A549 (cell line): ENCODE measurements at places on chromosomes 4 and X. TPM values are rescaled to one million over a fixed set of nuclear protein-coding genes. Genes with fewer than 3 reads are reported as not detected.

The GC gene
- not detected in 3 replicates for polyA plus RNA-seq

- DNase-seq: no peak
Measured at GRCh38 chr4:169037506-169037905, 27.5 kb upstream of the CBR4 start.

GRCh38 chrX:115491766-115492165 is 69.2 kb upstream of the PLS3 start:
- no peak for DNase-seq

DNA sequence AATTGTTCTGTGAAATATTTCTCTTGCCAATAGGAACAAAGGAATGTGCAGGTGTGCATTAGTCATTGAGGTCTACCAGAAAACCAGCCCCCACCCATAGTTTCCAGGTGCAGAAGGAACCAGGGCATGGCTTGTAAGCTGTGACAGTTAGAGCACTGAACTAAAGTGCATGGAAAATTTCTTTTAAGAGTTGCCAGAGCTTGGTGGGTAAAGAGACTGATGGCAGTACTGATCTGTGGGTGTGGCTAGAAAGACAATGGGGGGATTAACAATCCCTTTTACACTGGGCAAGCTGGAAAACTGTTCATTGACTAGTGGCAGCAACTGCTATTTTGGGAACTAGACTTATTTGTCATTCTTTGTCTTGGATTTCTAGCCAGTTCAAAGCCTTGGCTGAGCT is 326.9 kb downstream of the PCDH19 start:
- DNase-seq: no peak

The MAGEA12 gene
- 0.12 to 0.27 TPM (median 0.25 TPM) in 3 replicates for polyA plus RNA-seq

DNA sequence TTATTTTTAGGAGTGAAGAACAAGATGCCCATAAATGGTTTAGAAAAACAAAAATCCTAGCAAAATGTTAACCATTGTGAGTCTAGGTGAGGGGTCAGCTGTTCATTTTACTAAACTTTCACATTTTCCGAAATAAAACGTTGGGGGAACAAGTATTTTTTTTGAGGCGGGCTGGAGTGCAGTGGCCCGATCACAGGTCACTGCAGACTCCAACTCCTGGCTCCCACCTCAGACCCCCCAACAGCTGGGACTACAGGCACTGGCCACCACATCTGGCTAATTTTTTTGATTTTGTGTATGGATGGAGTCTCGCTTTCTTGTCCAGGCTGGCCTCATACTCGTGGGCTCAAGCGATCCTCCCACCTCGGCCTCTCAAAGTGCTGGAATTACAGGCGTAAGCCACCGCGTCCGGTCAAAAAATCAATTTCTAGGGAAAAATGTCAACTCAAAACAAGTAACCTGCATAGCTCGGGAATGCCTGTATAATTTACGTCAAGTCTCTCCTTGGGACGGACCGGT is 742 bp upstream of the TAF1 start:
- no peak for DNase-seq

DNA sequence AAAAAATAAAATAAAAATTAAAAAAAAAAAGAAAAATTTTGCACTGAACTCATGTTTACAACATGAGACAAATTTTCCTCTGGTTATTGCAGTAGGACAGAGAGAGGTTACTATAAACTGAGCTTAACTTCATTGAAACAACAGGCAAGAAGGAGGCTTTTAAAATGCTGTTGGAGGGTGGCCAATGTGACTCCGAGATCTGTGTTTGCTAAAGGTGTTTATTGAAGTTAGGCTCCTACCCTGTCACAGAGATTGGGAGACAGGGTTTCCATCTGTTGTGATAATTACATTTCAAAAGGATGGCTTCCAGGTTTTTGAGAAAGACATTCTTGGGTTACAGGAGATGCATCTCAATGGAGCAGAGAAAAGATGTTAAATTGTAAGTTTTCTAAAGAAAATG is 370.5 kb upstream of the HS3ST1 start:
- no peak for DNase-seq

DNA sequence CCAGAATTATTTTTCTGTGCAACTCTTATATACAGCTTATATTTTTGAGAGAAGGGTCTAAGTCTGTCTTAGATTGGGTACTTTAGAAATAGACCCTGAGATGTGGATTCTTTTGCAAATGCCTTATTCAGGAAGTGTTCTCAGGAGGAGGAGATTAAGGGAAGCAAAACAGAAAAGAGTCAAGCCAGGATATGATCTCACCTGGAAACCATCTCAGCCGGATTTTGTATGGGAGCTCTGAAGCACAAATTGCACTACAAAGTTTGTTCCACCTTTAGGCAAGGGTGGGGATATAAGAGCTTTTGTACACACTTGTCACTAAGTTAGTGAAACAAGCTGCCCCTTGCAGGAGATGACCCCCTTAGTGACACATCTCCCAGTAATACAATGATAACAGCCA is 121.2 kb upstream of the GRPR start:
- DNase-seq: no peak

DNA sequence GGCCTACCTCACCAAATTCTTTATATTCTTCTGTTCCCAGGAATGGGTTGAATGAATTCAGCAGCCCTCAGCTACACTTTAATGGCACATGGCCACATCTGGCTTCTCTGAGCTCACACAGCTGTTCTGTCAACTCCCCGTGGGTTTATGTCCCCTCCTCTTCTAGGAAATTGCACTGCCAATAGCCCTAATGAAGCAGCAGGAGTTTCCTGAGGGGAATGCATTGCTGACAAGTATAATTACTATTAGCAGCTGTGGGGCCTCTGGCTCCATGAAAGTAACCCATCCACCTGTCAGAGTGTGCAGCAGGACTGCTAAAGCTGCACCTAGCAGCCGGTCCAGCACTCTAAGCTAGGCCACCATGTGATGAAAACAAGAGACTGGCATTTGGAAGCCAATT is 50.3 kb downstream of the FTHL17 start:
- DNase-seq: no peak

- DNase-seq: no peak
Measured at GRCh38 chrX:155406429-155406828, 24.5 kb downstream of the F8A2 start.

GRCh38 chr4:73853718-73854473 is 800 bp downstream of the PF4V1 start:
- DNase-seq: no peak

The ZNF141 gene
- polyA plus RNA-seq: 4.3 to 5.4 TPM (median 5.0 TPM) in 3 replicates

DNA sequence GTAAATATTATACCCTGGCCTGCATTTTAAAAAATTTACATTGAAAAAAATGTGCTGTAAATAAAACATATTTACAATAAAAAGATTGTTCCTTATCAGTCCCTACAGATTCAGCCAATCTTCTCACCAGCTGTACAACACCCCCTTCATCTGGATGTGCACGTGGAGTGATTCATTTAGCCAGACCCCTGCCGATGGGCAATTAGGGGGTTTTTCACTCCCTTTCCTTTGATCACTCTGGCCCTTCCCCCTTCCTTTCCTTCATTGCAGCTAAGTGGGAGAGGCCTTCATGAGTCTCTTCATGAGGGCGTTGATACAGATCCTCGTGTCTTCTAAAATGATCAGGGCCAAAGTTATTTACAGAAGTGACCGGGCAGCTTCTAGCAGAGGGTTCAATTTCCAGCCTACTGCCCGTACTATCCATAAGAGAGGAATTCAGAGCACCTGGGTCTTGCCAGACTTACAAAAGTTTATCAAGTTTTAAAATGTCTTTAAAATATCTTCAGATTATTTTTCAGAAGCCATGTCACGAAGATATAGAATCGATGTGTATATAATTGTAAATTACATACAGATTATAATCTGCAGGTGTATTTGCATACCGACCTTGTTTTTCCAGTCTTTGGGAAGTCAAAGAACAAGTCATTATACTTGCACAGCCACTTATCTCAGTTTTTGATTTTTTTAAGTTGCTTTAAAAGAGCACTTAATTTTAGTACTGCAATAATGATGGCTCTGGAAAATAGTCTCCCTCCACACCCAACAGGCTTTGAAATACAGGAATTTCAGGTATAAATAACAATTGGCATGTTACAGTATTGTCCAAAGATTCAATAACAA is 21.4 kb upstream of the RASL11B start:
- DNase-seq: no peak

DNA sequence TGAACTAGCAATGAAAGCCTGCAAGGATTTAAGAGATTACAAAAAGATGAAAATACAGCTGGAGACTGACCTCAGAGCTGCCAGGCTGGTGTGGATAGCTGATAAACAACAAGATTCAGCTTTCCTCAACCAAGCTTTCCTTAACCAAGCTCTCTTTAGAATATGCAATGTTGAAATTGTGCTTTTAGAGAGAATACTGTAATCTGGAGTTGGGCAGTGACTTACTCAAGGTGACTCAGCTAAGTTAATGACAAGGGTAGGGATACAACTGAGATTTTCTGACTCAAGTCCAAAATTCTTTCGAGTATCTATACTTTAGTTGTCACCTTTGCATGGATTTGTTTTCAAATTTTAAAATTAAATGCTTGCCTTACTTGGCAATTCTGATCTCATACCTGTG is 98.0 kb downstream of the AMMECR1 start:
- DNase-seq: peak; percentile 58

- no peak for DNase-seq
Measured at GRCh38 chr4:54914781-54915180, 210.6 kb downstream of the KDR start.

The GRIPAP1 gene
- polyA plus RNA-seq: 27.7 to 36.2 TPM (median 34.3 TPM) in 3 replicates

The CACNA1F gene
- not detected in 3 replicates for polyA plus RNA-seq

DNA sequence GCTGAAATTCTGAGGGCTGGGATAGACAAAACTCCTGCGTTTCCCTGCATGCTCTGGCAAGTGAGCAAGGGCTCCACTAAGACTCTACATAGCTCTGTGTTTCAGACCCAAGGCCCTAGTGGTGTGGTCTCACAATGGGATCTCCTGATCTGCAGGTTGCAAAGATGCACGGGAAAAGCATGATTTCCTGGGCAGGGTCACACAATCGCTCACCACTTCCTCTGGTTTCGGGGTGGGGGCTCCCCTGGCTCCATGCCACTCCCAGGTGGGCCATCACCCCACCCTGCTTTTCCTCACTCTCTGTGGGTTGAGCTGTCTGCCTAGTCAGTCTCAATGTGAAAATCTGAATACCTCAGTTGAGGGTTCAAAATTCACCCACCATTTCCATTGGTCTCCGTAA is 111.5 kb downstream of the KLF8 start:
- no peak for DNase-seq

The VCX2 gene
- not detected in 3 replicates for polyA plus RNA-seq

DNA sequence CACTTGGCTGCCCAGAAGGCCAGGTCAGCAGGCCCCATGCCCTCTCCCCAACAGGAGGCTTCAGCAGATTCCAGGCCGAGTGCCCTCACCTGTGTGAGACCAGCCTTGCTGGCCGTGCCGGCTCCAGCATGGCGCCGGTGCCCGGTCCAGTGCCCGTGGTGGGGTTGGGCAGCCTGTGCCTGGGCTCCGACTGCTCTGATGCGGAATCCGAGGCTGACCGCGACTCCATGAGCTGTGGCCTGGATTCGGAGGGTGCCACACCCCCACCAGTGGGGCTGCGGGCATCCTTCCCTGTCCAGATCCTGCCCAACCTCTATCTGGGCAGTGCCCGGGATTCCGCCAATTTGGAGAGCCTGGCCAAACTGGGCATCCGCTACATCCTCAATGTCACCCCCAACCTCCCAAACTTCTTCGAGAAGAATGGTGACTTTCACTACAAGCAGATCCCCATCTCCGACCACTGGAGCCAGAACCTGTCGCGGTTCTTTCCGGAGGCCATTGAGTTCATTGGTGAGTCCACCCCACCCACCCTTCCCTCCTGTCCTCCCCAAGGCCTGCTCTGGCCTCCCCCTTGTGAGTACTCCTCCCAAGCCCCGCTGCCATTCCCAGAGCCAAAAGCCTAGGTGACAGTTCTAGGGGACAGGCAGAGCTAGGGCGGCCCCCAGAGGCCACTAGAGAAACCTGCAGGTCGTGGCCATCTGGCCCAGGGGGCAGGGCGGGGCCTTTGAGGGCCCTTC is 2.3 kb downstream of the DUSP9 start:
- DNase-seq: peak; percentile 57

The FGB gene
- 7.6 to 13.8 TPM (median 7.8 TPM) in 3 replicates for polyA plus RNA-seq

The PNPLA4 gene
- 9.7 to 10.7 TPM (median 9.8 TPM) in 3 replicates for polyA plus RNA-seq

The JAKMIP1 gene
- not detected in 3 replicates for polyA plus RNA-seq

GRCh38 chr4:3219761-3220475 is 29.0 kb upstream of the MSANTD1 start:
- no peak for DNase-seq

The CCDC110 gene
- 0.03 TPM in 1 of 3 replicates, not detected in the others for polyA plus RNA-seq

The COL4A6 gene
- 12.5 to 14.2 TPM (median 13.0 TPM) in 3 replicates for polyA plus RNA-seq

DNA sequence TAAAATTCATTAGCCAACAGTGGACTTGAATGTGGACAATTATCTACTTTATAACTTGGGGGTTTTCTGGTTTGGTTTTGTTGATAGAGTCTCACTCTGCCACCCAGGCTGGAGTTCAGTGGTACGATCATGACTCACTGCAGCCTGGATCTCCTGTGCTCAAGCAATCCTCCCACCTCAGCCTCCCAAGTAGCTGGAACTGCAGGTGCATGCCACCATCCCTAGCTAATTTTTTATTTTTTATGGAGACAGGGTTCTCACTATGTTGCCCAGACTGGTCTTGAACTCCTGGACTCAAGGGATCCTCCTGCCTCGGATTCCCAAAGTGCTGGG is 12.4 kb upstream of the ELF2 start:
- no peak for DNase-seq

DNA sequence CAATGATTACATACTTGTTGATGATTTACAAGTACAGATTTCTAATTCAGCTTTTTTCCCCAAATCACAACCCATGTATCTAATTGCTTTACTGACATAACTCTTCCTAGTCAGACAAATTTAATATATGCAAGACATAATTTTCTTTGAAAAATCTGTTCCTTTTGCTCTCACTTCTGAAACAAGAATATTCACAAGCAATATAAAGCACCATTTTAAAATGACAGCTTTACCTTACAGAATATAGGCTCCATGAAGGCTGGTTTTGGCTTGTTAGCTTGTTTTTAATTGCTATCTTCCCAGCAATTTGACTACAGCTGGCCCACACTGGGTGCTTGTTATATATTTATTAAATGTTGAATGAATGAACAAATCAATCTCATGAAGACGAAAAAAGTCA is 24.5 kb downstream of the GPM6A start:
- no peak for DNase-seq

DNA sequence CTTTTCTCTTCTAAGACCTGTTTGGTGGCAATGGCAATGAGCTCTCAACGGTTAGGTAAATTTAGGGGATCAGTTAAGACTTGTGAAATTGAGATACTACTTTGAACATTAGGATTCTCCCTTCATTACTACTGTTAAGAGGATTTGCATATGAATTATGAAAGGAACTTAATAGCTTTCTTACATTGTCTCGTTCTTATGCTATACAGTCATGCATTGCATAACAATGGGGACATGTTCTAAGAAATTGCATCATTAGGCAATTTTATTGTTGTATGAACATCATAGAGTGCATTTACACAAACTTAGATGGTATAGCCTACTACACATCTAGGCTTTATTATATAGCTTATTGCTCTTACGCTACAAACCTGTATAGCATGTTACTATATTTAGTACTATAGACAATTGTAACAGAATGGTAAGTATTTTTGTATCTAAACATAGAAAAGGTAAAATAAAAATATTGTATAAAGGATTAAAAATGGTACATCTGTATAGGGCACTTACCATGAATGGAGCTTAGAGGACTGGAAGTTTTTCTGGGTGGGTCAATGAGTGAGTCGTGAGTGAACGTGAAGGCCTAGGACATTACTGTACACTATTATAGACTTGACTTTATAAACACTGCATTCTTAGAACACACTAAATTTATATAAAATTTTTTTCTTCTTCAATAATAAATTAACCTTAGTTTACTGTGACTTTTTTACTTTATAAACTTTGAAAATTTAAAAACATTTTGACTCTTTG is 62.5 kb downstream of the PAQR3 start:
- no peak for DNase-seq

- DNase-seq: peak; percentile 3
Measured at GRCh38 chr4:157076578-157076947, 613 bp downstream of the GLRB start.

The VEGFC gene
- polyA plus RNA-seq: 10.0 to 11.6 TPM (median 11.2 TPM) in 3 replicates

- DNase-seq: peak; percentile 60
Measured at GRCh38 chrX:72245461-72246089, 6.7 kb upstream of the ERCC6L start.
